ENCODE measurements at places on chromosomes 6 and 20.

DNA sequence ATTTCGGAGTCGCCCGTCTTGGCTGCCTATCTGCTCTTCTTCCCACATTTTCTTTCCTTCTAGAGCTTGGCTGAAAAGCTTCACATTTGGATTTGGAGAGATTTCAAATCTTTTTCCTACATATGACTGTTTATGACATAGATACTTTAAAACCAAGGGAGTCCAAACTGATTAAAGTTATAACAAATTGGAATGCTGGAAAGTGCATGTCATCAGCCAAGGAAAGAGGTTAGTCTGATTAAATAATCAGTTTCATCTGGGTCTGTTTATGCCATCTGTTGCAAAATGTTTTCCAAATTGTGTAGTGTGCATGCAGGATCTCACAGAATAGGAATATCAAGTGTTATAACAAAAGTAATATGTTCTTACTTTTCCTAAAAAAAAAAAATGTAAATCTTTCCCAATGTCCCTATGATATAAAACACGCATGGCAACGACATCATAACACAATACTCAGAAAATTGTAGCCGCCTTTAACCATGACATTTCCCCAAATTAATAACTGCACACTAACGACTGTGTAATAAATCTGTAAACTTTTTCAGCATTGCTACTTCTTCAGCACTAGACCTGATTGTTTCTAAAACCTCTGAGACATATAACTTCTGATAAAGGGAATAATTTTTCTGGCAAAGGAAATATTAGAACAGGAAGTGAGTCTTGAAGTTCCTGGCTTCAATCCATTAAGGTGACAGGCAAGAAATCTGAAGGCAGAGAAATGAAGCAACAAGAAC is 230.2 kb upstream of the FOXQ1 start:
- peak; percentile 67 for DNase-seq

GRCh38 chr20:1364106-1364505 is 28.7 kb downstream of the FKBP1A start:
- DNase-seq, result no peak

DNA sequence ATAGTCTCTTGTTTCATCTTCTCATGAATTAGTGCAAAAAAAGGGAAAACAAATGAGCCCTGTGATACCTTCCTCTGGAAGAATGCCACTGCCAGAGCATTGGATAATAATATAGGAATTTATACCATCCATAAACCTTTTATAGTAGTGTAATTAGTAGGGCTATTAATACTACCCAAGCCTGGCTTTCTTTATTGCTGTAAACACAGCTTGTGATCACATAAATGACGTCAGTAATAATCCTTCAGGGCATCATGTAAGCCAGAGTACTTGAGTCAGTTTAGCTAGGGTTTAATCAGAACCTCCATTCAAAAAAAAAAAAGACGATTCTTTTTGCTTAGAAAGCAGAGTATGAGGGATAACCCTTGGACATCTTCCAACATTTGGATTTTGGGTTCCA is 264.8 kb downstream of the SLC35F1 start:
- DNase-seq, result no peak

DNA sequence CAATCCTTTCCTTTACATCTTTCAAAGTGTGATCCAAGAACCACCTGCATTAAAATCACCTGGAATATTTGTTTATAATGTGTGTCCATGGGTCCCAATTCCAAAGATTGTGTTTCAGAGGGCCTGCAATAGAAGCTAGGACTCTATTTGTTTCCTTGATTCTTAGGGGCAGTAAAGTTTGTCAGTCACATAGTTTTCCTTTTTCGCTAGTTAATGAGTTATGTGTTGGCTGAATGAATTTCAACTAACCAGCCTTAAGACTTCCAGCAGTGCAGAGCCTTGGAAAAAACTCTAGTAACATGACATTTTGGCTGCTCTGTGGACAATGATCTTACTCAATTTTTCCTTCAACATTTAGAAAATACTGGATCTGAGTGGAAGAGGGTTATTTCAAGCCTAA is 11.3 kb downstream of the FAM217A start:
- no peak for DNase-seq

GRCh38 chr6:20661721-20662120 is 127.5 kb downstream of the CDKAL1 start:
- DNase-seq, result no peak

DNA sequence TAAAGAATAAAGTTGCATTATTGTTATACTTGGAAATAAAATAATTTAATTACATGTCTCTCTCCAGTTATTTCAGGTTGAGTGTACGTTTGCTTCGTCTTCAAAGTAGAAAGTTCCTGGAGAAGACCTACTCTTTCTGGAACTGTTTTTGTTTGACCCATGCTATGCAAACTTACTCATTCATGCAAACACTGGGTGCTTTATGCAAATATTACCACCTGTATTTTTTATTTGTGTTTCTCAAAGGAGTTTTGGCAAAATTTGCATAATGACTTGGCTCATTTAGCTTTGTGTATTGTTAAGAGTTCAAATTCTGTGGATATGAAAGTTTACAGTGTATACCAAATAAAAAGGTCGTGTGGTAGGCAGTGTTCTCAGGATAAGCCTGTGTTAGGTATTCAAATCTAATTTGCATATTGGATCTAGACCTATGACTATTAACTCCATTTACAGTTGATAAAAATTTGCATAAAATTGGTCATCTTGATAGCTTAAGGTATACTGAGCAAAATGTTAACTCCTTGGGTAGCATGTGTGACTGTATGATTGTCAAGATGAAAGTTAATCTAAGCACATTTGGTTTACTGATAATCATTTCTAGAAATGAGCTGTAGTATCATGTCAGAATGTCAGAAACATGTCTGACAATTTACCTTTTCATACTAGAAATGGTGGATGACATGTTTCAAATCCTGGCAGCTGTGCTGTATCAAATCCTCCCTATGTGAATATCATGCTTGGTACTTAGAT is 65.2 kb downstream of the CDKAL1 start:
- DNase-seq, result no peak

- no peak for DNase-seq
Observed at GRCh38 chr6:89400912-89401399, 11.1 kb downstream of the RRAGD start.

DNA sequence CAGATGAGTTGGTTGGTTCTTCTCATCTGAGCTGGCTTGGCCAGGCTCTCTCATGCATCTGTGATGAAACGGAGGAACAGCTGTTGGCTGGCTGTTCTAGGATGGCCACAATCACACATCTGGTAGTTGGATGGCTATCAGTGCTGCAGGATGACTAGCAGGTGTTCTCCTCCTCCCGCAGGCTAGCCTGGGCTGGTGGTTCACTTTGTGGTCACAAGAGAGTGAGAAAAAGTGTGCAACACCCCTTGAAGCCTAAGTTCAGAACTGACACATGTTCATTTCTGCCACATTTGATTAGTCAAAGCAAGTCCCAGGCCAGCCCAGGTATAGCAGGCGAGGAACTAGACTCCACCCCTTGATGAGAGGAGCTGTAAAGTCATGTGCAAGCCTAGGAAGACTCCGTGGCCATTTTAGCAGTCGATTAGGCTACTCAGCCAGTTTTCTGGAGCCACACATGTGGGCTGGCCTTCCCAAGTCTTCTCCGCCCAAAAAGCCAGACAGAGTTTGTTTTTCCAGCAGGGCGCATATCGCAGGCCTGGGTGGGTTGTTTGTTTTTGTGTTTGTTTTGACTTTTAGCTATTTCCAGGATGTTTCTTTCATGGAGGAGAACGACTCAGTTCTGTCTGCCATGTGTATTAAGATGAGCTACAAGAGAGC is 120.8 kb downstream of the ISM1 start:
- DNase-seq, result no peak

DNA sequence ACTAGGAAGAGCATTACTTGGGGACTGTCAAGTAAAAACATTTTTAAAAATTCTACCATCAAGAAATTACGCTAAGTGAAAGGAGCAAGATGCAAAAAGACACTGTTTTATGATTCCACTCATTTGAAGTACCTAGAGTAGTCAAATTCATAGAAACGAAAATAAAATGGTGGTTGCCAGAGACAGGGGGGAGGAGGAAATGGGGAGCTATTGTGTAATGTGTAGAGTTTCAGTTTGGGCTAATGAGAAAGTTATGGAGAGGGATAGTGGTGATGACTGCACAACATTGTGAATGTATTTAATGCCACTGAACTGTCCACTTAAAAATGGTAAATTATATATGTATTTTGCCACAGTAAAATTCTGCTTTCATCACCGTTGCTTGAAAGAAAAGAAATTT is 83.8 kb downstream of the UST start:
- no peak for DNase-seq

GRCh38 chr20:63980317-63980805 is 571 bp upstream of the PRPF6 start:
- no peak for DNase-seq

GRCh38 chr6:99607416-99608036 is 893 bp downstream of the PRDM13 start:
- no peak for DNase-seq

DNA sequence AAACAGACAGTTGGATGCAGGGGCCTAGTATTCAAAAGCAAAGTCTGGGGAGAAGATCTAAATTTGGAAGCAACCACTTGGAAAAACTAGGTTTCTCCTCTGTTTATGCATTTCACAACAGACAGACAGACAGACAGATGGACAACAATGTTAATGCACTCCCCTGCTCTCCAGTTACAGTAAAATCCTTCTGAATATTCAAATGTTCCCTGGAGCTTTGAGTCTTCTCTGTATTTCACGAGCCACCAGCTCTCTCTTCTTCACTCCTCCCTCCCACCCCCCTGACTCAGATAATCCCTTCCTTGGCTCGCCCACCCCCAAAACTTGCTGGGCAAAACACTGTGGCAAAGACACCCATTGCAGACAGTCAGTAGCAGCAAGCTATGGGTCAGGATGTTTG is 129.3 kb upstream of the TOP1 start:
- DNase-seq, result no peak
